T-cell (primary cell): ENCODE measurements at places on chromosomes 4 and X. TPM values are rescaled to one million over a fixed set of nuclear protein-coding genes. Genes with fewer than 3 reads are reported as not detected.

GRCh38 chrX:63330681-63331080, 20.5 kb downstream of the SPIN4 start:
- no peaks in the 10 kb centered on the region for H3K36me3 ChIP-seq
- H3K27ac ChIP-seq = no peak overlapping the region
- DNase-seq = no peak
- no peak overlapping the region for H3K4me3 ChIP-seq
- H3K4me1 ChIP-seq = no peaks in the 10 kb centered on the region
- H3K27me3 ChIP-seq = no peaks in the 10 kb centered on the region

DNA sequence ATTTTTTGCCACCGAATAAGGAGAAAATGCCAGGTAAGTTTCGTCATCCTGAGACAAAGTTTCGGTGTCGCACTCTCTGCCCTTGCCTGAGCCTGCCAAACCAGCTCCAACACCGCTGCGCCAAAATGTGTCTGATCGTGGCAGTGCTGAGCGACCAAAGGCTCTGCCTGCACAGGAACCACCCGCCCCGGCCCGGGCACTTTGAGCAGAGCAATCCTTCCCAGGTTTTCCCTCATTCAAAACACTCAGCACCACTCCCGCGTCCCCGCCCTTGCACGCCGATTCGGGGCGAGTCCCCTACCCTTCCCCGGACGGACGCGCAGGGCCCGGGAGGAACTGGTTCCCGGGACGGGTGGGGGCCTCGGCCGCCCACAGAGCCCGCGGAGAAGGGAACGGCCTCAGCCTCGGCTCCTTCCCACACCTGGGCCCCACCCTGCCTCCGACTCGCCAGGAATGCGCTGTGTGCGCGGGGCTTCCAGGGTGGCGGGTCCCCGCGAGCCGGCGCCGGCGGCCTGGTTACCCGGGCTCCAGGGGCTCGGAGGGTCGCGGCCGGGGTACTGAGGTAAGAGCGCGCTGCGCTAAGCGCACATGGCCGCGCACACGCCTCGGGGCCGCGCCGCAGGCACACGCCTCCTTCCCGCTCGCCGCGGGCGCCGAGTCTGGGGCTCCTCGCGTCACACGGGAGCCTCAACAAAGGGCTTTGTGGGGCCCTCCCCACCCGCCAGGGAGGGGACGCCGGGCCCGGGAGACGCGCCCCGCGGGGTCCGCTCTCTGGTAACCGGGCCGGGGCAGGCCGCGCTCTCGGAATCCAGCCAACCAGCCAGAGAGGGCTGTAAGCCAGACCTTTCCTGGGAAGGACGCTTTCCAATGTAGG, at the start of gene C4orf36:
C4orf36 (minus strand) TSS at position 661 of the 874 bp plus-strand sequence. CDS start 902 bp downstream, outside the sequence.
- H3K27ac ChIP-seq = no peak within 1 kb of the TSS
- H3K4me3 ChIP-seq = peak within 1 kb of the TSS; percentile 78
- DNase-seq = peak; percentile 16
- no peaks in the 10 kb centered on the region for H3K36me3 ChIP-seq
- H3K4me1 ChIP-seq = peaks cover 10% of the 10 kb centered on the region

DNA sequence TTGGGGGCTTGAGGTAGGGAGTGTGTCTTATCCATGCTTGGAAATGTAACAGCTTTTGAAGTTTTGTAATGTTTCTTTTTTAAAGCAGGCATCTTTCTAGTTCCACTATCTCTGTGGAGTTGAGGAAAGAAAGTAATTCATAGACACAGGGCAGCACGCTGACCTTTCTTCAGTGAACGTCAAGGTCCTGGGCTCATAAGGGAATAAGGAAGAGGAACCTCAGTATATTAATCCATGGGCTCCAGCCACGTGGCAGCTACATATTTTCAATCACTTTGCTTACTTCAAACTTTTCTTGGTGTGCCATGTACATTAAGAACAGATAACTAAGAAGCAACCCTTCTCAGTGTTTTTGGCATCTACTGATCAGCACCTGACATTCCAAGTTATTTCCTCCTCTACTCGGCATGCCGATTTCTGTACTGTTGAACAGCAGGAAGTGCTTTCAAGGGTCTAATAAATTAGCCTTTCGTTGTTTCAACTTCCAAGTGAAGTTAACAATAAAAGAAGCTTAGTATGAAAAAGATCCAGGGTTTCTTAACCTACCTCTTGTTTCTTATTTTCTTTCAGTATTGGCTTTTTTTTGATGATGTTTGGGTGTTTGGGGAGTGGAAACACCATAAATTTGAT, 88.2 kb downstream of the SORBS2 start:
- H3K4me1 ChIP-seq = no peaks in the 10 kb centered on the region
- no peaks in the 10 kb centered on the region for H3K27me3 ChIP-seq
- no peaks in the 10 kb centered on the region for H3K36me3 ChIP-seq
- no peak for DNase-seq
- no peak overlapping the region for H3K4me3 ChIP-seq
- no peak overlapping the region for H3K27ac ChIP-seq

DNA sequence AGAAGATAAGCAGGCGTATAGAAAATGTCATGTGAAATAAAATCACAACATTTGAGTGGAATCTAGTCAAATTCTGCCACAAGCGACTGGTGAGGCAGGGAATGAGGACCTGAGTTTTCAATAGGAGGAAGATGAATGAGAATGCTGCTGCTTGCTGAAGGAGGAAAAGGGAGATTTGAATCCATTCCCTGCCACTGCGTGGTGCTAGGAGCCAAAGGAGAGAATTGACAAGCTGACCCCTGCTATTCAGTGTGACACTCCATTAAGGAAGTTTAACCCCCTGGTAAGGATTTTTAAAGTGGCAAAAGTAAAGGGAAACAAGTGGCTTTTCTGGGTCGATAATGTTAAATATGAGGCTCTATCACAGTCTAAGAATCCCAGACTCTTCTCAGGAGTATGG, 314.0 kb downstream of the NAF1 start:
- H3K4me3 ChIP-seq = no peak overlapping the region
- H3K36me3 ChIP-seq = no peaks in the 10 kb centered on the region
- H3K4me1 ChIP-seq = no peaks in the 10 kb centered on the region

DNA sequence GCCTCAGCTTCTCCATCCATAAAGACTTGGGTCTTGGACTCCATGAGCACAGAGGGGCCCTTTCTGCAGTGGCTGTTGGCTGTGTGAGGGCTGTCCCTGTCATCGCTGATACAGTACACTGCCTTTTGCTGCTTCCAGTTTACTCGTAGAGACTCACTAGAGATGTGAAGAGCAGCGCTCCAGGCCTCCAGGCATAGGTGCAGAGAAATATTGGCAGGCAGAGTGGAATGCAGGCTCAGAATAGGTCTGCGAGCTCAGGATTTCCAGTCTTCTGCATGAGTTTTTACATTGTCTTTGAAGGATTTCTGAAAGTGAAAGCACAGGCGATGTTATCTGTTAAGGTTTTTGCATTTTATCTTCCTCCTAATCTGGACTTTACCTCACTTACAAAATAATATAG, 97.4 kb downstream of the AASDH start:
- no peak overlapping the region for H3K4me3 ChIP-seq
- H3K27ac ChIP-seq = no peak overlapping the region
- no peak for DNase-seq
- H3K36me3 ChIP-seq = no peaks in the 10 kb centered on the region

- no peaks in the 10 kb centered on the region for H3K4me1 ChIP-seq
- H3K36me3 ChIP-seq = no peaks in the 10 kb centered on the region
- H3K27me3 ChIP-seq = no peaks in the 10 kb centered on the region
- DNase-seq = no peak
- H3K27ac ChIP-seq = no peak overlapping the region
These were observed 201.9 kb upstream of the AGTR2 start for GRCh38 chrX:115968436-115969252.

DNA sequence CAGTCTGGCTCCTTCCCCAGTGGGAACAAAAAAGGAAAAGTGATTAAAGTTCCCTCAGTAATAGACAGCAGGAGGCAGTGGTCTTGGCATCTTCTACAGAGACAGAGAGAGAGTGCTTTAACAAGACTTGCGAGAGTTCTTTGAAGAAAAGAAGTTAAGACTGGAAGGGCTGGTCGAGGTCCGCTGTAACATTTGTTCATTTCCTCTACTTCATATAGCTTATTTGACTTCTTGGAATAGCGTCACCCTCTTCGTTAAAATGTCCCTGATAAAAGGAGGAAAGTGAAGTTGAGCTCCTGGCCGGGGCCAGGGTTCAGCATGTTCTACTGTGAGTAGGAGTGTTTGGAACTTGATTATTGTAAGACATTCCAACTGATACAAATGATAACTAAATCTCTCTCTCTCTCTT, 179.8 kb downstream of the SLIT2 start:
- H3K27me3 ChIP-seq = no peaks in the 10 kb centered on the region
- DNase-seq = no peak
- no peaks in the 10 kb centered on the region for H3K36me3 ChIP-seq
- no peak overlapping the region for H3K4me3 ChIP-seq
- no peak overlapping the region for H3K27ac ChIP-seq

GRCh38 chrX:130893356-130894085, 9.5 kb downstream of the ENOX2 start:
- H3K4me3 ChIP-seq = no peak overlapping the region
- no peaks in the 10 kb centered on the region for H3K36me3 ChIP-seq
- H3K27me3 ChIP-seq = no peaks in the 10 kb centered on the region
- no peak overlapping the region for H3K27ac ChIP-seq
- no peak for DNase-seq
- H3K4me1 ChIP-seq = no peaks in the 10 kb centered on the region

DNA sequence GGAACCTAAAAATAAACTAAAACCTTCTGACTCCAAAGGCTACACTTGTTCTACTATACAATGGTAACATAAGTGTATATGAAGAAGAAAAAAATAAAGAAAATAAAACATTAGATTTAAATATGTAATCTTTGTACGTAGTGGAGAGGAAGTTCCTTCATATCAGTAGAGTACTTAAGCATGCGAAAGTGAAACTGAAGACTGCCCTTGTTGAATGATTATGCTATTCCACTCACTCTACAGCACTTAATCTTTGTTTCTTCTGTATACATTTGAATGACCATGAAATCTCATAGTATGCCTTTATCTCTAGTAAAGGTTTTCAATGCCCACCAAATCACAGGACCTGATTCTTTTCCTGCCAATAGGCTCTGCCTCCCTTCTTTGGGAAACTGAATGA, 78.9 kb downstream of the NDST3 start:
- DNase-seq = no peak
- H3K4me3 ChIP-seq = peak overlapping the region; percentile 38
- no peaks in the 10 kb centered on the region for H3K27me3 ChIP-seq
- H3K27ac ChIP-seq = no peak overlapping the region
- no peaks in the 10 kb centered on the region for H3K36me3 ChIP-seq

DNA sequence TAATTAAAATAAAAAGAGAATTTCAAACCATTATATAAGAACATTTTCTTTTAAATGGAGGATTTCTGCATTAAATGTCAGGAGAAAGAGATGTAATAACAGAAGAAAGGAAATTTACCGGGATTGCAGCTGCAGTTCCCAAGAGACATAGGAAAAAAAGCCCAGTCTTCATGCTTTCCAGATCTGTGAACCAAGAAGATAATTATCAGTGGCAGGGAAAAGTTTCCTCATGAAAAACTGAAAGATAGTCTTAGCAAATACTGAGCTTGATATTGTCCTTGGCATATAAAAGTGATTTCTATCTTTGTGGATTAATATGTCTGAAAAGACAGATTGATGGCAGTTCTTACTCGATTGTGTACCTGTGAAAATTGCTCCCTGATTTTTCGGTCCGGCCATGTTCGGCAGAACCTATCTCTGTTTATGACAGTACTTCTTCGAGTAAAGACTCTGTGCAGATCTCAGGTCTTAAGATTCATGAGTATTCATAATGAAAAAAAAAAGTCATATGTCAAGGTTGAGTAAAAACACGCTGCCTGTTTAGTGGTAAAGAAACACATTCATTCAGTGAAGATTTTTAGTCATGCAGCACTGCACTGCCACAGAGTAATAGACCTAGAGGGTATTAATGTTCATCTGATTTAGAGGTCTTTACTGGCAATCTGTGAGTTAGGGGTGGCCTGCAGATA, 29.6 kb downstream of the SPARCL1 start:
- H3K36me3 ChIP-seq = no peaks in the 10 kb centered on the region
- no peak overlapping the region for H3K4me3 ChIP-seq
- no peaks in the 10 kb centered on the region for H3K27me3 ChIP-seq
- H3K27ac ChIP-seq = no peak overlapping the region

DNA sequence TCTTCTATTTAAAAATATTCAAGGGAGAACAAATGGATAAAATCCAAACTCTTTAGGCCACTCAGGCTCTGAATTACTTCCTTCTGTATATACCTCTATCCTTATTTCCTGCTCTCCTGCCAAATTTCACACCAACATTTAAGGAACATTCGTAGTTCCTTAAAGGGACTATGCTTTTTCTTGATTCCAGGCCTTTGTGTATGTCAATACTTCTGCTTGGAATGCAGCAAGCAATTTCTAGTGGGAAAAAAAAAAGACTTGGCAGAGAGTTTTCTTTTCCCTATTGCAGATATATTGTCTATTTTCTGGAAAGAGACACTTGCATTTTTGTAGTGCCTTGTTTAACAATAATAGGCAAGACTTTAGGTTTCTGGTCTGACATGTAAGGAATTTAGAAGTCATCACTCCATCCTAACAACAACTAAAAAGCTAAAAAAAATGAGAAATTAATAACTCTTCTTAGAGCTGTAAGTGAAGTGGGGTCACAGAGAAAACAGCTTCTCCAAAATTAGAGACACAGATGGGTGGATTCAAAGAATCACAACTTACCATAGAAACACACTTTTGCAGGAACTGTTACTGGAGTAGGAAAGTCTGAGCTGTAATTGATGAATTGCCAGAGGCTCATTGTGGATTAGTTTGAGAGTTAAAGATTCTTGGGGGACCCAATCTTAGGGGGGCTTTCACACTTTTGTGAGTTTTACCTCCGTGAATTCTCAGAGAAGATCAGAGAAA, 2.1 kb upstream of the ADH5 start:
- no peaks in the 10 kb centered on the region for H3K36me3 ChIP-seq
- H3K4me3 ChIP-seq = no peak overlapping the region
- H3K27me3 ChIP-seq = no peaks in the 10 kb centered on the region
- H3K4me1 ChIP-seq = peaks cover 15% of the 10 kb centered on the region
- DNase-seq = no peak
- no peak overlapping the region for H3K27ac ChIP-seq

GRCh38 chr4:77488882-77489281, 116.7 kb upstream of the CXCL13 start:
- no peak for DNase-seq
- H3K27me3 ChIP-seq = peaks cover 3% of the 10 kb centered on the region
- no peaks in the 10 kb centered on the region for H3K4me1 ChIP-seq
- H3K36me3 ChIP-seq = no peaks in the 10 kb centered on the region
- H3K27ac ChIP-seq = no peak overlapping the region
- no peak overlapping the region for H3K4me3 ChIP-seq

Gene SPOCK3
- not detected for total RNA-seq

GRCh38 chr4:80202190-80202711, 4.9 kb downstream of the PRDM8 start:
- DNase-seq = peak; percentile 67
- H3K36me3 ChIP-seq = no peaks in the 10 kb centered on the region
- peaks cover 5% of the 10 kb centered on the region for H3K4me1 ChIP-seq
- peaks cover 6% of the 10 kb centered on the region for H3K27me3 ChIP-seq
- H3K27ac ChIP-seq = peak overlapping the region; percentile 81

Gene DSPP
- not detected for total RNA-seq

Gene DIAPH2
- total RNA-seq = 15.3 TPM

DNA sequence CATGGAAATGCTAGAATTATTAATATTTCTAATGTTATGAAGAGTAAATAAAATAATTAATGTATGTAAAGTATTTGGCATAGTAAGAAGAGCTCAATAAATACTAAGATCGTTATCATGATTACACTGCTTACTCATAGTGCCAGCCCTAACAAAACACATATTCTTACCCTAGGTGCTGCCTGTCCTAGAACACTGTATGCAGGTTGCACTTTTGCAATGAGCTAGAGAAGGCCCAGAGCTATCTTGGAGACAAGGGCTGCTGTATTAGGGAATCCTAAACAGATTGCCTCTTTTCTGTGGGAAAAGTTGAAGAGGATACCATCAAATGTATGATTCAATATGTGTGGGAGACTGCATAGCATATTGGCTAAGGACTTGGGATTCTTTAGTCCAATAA, 48.0 kb upstream of the TMEM164 start:
- H3K36me3 ChIP-seq = no peaks in the 10 kb centered on the region
- H3K4me1 ChIP-seq = no peaks in the 10 kb centered on the region
- H3K4me3 ChIP-seq = no peak overlapping the region
